A172 (cell line): ENCODE measurements at places on chromosomes 1 and 21. TPM values are rescaled to one million over a fixed set of nuclear protein-coding genes. Genes with fewer than 3 reads are reported as not detected.

GRCh38 chr1:183185941-183186490, at the start of gene LAMC2:
Gene LAMC2 (plus strand): TSS chr1:183186264. CDS start chr1:183186353, 89 bp downstream.
- peak; percentile 85 for DNase-seq

GRCh38 chr1:117655220-117655577, 49.4 kb downstream of the TENT5C start:
- peak; percentile 49 for DNase-seq

GRCh38 chr1:21322681-21323016, 32.4 kb upstream of the ECE1 start:
- no peak for DNase-seq

DNA sequence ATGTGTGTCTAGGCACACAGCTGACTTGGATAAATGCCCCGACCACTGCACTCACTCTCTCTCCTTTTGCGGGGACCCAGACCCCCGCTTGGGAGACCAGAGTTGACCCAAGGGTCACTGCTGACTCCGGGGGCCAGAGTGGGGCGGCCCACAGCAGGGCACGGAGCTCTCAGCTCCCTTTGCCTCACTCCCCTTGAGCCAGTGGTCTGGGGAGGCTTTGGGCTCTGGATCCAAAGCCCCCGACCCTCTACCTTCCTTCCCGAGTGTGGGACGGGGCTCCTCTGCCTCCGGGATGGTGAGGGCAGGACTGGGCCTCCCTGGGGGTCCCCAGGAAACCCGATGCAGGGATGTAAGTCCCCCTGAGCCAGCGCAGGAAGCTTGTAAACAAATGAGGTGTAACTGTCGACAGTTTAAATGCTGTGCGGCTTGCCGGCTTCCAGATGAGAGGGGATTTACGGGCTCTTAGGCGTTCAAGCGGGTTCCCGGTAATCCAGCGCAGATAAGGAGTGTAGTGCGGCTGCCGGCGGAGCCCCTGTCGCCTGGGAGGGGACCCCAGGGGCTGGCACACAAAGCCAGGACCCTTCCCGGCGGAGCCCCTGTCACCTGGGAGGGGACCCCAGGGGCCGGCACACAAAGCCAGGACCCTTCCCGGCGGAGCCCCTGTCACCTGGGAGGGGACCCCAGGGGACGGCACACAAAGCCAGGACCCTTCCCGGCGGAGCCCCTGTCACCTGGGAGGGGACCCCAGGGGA, 7.4 kb downstream of the ACTRT2 start:
- DNase-seq = no peak

Gene IL20
- not detected in 2 replicates for total RNA-seq

- DNase-seq = peak; percentile 48
These were observed 298.9 kb downstream of the KCNT2 start for GRCh38 chr1:196309386-196309785.

DNA sequence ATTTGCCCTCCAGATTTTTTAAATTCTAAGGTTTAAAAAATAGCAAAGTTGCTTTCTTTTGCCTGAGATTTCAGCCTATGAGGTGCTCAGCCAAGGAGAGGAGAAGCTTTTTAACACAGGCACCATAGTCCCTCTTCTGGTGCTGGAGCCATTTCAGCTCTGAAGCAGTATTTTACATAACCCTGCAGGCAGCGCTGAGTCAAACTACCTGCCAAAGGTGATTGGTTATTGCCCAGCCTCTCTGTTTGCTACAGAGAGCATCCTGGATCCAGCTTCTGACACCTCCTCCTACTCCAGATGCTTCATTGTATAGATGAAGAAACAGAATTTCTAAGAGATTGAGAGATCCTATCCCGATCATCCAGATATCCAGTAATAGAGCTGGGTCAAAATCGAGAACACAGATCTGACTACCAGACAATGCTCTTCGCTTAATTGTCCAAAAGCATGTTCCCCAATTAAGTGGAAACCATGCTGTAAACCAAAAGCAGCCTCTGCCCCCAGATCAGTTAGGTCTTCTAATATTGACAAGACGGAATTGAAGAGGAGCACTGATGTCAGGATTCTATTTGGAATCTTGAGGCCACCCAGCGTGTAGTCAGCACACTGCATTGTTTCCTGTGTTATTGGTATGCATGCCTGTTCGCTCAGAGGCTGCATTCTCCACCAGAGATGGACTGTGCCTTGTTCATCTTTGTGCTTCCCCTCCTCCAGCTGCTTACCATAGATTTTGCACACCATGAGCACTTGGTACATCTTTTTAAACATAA, 22.1 kb downstream of the RGS8 start:
- DNase-seq = no peak

DNA sequence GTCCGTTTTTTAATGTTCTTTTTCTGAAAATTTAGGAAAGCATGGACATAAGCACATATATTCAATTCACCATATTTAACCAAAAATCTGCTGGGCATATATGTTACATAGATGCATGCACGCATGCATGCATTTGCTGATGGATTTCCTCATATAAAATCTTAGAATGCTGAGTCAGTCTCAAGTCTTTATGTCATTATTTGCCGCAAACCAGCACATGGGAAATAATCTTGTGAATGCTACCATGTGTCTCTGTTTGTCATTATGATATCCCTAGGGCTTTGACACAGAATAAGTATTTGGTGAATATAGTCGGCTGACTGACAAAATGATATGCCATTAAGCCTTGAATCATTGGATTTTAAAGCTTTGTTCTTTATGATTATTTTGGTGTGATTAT, 776.5 kb downstream of the KCNT2 start:
- DNase-seq = no peak

DNA sequence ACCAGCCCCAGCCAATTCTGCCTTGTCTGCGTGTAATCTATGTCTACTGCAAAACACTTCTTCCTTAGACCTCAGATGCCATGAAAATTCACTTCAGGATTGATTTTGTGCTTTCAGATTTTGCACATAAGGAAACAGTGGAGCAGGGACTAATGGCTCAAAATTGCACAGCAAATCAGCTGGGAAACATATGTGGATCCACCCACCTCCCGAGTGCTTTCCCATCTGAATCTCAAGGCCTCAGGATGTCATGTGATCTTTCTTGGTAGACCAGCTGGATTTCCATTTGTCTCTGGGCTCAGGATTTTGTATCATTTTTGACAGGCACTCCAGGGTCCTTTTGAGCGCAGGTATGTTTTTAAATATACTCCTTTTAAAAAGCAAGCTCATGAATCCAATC, 158.6 kb downstream of the MIS18A start:
- no peak for DNase-seq

Gene DHDDS
- 36.1 and 61.3 TPM in 2 replicates for total RNA-seq

GRCh38 chr1:109906160-109906838, 4.3 kb upstream of the CSF1 start:
- DNase-seq = no peak

DNA sequence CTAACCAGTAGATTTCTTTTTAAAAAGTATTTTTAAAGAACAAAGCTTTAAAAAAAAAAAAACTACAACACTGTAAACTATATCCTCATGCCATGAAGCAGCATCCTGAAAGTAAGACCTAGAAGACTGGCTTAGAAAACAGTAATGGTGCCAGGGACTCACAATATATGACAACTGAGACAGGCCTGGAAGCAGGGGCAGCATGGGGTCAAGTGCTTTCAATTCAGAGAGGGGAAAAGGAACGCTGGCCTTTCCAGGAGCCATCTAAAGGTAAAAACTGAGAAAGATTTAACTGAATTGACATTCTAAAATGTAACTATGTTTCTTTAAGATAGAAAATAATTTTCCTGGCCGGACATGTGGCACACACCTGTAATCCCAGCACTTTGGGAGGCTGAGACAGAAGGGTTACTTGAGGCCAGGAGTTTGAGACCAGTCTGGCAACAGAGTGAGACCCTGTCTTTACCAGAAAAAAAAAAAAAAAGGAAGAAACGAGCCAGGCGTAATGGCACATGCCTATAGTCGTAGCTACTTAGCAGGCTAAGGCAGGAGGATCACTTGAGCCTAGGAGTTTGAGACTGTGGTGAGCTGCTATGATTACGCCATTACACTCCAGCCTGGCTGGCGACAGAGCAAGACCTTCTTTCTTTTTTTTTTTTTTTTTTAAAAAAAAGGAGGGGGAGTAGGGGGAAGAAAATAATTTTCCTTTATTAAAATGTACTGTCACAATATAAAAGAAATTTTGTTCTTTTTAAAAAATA, 54.1 kb downstream of the SLC35D1 start:
- no peak for DNase-seq

Gene NEGR1
- total RNA-seq = 0.03 TPM in 1 of 2 replicates, not detected in the other

Gene ZYG11A
- 6.8 and 7.7 TPM in 2 replicates for total RNA-seq

DNA sequence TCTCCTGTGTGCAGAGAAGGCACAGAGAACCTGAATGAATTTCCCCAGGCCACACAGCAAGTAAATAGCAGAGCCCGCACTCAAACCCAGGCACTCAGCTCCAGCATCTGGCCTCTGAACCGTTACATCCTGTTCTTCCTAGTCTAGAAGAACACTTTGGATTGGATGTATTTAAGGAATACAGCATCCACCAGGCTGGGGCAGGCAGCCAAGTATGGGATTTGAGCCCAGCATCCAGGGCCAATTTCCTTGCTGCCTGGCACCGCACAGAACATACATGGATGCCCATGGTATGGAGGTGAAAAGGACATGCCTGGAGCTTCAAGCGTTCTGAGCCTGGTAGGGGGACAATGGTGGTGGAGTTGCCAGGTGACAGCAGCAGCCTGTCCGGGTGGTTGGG, 9.7 kb downstream of the AJAP1 start:
- DNase-seq = no peak

GRCh38 chr1:232476538-232476950, 153.4 kb downstream of the SIPA1L2 start:
- no peak for DNase-seq

DNA sequence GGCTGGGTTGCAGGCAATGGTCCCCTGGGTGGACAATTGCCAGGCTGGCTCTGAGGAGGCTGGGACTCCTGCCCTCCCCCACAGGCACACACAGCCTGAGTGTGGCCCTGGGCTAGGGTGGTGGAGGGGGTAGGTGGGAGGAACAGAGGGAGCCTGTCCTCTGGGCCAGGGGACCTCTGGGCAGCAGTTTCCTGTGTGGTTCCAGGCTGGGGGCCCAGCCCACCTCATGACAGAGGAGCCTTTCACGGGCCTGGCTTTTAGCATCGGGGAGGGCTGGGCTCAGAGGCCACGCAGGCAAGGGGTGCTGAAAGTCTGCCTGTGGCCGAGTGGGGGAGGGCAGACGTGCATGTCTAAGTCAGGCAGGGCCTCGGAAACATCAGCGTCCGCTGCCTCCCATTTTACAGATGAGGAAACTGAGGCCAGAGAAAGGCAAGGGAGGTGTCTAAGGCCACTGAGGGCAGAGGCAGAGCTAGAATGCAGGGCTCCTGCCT, 7.0 kb downstream of the EXTL1 start:
- DNase-seq = no peak

DNA sequence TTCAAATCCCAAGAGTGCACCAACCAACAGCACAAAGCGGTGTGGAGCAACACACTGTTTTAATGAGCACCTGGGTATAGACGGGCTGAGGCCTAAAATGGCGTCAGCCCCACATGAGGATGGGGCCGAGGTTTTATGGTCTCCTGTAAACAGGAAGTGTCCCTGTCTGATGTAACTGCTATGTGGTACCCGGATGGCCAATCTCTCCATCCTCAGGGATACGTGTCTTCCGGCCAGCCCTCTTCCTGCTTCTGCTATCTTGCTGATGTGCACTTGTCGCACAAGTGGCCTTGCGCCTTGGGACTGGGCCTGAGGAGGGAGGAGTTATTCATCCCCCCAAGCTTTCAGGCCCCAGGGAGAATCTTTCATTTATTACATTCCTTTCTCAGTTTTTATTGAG, 73.5 kb downstream of the CNST start:
- no peak for DNase-seq

DNA sequence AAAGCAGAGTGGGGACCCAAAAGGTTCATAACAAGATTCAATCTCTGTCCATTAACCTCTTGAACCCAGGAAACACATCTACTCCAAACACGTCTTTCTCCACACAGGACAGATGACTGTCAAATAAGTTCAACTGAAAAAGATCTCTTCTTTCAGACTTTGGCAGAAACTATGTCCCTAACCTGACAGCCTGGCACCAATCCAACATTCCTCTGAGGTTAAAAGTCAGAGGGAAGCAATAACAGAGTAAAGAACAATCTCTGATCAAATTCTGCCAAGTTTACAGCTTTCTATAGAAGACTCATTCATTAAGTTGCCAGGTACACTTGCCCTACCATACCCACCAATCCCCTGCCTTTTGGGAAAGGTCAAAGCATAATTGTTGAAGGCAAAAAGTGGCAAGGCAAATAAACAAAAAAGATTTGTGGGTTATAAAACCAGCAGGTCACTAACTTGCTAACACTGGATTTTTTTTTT, 31.9 kb downstream of the OTUD7B start:
- no peak for DNase-seq

Gene LCE4A
- total RNA-seq = not detected in 2 replicates

- no peak for DNase-seq
These were observed 14.3 kb downstream of the INSRR start for GRCh38 chr1:156844638-156845037.

GRCh38 chr1:234718496-234719453, 108.8 kb upstream of the IRF2BP2 start:
- no peak for DNase-seq

- DNase-seq = no peak
These were observed 284.4 kb upstream of the DUSP10 start for GRCh38 chr1:222026280-222026679.

Gene REG4
- total RNA-seq = not detected in 2 replicates

DNA sequence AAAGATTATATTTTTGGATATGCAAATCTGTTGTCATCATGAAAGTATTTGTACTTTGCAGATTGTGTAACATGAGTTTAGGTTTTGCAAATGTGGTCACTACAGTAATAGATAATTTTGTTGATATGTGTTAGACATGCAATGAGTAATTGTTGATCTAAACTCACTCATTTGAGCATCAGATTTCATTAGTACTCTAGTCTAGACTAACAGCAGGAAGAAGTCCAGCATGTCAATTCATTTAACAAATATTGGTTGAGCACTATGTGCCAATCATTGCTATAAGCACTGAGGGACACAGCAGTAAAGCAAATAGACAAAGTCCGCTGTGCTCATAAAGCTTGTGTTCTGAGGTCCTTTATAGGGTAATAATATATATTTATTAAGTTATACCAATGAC, 350.0 kb downstream of the USP25 start:
- no peak for DNase-seq

Gene PLA2G2C
- total RNA-seq = not detected in 2 replicates

GRCh38 chr1:93692026-93692425, 10.4 kb upstream of the BCAR3 start:
- DNase-seq = no peak

Gene RHCE
- total RNA-seq = 0.38 TPM in 1 of 2 replicates, not detected in the other

Gene DUSP23
- 123 and 142 TPM in 2 replicates for total RNA-seq

DNA sequence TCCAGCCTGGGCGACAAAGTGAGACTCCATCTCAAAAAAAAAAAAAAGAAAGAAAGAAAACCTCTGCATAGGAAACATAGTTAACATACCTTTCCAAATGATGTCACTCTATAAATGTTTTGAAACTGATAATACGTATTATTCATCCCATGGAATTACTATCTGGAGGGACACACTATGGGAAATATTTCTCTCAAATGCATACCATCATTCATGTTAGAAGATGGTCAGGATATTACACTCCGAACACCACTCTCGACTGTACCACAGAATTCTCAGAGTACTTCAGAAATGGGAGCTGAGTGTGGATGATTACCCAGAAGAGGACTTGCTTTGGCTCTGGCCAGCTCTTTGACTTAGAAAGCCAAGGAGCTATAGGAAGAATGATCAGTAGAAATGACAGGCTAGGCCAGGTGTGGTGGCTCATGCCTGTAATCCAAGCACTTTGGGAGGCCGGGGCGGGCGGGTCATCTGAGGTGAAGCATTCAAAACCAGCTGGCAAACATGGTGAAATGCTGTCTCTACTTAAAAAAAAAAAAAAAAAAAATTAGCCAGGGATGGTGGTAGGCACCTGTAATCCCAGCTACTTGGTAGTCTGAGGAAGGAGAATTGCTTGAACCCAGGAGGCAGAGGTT, 5.2 kb upstream of the LIN28A start:
- DNase-seq = peak; percentile 4

- peak; percentile 38 for DNase-seq
These were observed 2.9 kb upstream of the CLIC4 start for GRCh38 chr1:24742090-24742938.
